ENCODE measurements at places on chromosomes 5 and 9. TPM values are rescaled to one million over a fixed set of nuclear protein-coding genes. Genes with fewer than 3 reads are reported as not detected.

GRCh38 chr9:101579711-101580545 is 14.8 kb downstream of the PPP3R2 start:
- no peak overlapping the region for H3K4me3 ChIP-seq
- H3K27me3 ChIP-seq: no peaks in the 10 kb centered on the region
- H3K36me3 ChIP-seq: peaks cover under 1% of the 10 kb centered on the region
- DNase-seq: no peak
- H3K27ac ChIP-seq: no peak overlapping the region

DNA sequence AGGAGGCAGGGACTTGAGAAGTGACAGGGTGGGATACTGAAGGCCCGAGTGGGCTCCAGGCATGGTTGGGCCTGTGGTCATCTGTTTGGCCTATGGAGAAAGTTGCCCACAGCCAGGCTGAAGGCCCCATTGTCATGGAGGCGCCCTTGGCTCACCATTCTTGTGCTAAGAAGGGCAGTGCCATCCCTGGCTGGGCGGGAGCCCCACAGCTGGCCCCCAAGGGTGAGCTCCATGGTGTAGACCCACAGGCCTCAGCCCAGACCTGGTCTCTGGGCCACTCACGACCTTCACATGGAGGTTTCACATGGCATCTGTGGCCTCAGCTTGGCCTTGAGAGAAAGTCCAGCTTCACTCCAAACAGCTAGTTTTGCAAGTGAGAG is 34.3 kb upstream of the PRDM12 start:
- DNase-seq: no peak

GRCh38 chr5:11390291-11390767 is 513.9 kb downstream of the CTNND2 start:
- H3K4me3 ChIP-seq: no peak overlapping the region
- H3K27ac ChIP-seq: no peak overlapping the region
- no peak for DNase-seq
- peaks cover 13% of the 10 kb centered on the region for H3K27me3 ChIP-seq
- H3K4me1 ChIP-seq: peaks cover 3% of the 10 kb centered on the region
- no peaks in the 10 kb centered on the region for H3K36me3 ChIP-seq

DNA sequence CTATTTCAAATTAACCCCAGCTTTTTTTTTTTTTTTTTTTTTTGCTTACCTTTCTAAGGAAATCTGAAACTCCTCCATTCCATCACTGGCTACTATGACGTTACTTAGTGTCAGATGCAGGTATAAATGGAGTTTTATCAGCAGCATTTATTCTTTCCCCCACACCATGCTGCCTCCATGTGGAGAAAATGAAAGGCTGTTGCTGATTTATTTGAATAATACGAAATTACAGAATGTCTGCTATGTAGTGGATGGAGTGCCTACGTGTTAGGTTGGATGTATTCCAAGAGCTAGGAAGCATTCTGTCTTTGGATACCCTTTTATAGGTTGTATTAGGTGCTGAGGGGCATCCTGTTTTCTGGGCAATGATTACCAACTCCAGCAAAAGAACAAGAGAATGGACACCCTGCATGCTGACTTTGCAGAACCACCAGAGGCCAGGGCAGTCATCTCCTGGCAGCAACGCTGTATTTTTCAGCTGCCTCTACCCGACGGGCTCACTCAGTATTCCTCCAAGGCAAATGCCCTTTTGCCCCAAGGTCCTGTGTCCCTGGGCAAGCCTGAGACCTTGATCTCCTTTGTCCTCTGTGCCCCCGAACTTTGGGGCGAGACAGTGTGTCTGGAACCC is 199.5 kb downstream of the ALDH1A1 start:
- DNase-seq: no peak
- H3K4me3 ChIP-seq: no peak overlapping the region
- no peak overlapping the region for H3K27ac ChIP-seq
- H3K36me3 ChIP-seq: no peaks in the 10 kb centered on the region
- H3K4me1 ChIP-seq: no peaks in the 10 kb centered on the region
- peaks cover 14% of the 10 kb centered on the region for H3K27me3 ChIP-seq

GRCh38 chr5:129960831-129961230 is 56.6 kb downstream of the CHSY3 start:
- H3K27me3 ChIP-seq: no peaks in the 10 kb centered on the region
- DNase-seq: no peak
- no peaks in the 10 kb centered on the region for H3K4me1 ChIP-seq
- H3K27ac ChIP-seq: no peak overlapping the region
- no peaks in the 10 kb centered on the region for H3K36me3 ChIP-seq
- H3K4me3 ChIP-seq: no peak overlapping the region

- no peak overlapping the region for H3K4me3 ChIP-seq
- no peak overlapping the region for H3K27ac ChIP-seq
- H3K36me3 ChIP-seq: no peaks in the 10 kb centered on the region
- peaks cover 2% of the 10 kb centered on the region for H3K27me3 ChIP-seq
These were observed 34.6 kb downstream of the SGCD start for GRCh38 chr5:156361436-156362109.

DNA sequence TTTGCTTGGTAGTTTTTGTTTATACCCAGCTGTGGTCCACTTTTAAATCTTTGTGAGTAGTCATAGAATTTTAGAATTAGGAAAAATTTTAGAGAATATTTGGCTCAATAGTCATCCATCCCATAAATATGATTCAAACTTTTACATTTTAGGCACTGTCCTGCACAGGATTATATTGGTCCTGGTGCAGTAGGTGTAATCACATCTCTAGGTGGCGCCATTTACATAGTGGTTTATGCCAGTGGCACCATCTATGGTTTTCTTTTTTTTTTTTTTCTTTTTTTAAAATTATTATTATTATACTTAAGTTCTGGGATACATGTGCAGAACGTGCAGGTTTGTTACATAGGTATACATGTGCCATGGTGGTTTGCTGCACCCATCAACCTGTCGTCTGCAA is 260.7 kb upstream of the KCNN2 start:
- no peak for DNase-seq
- H3K36me3 ChIP-seq: no peaks in the 10 kb centered on the region
- no peaks in the 10 kb centered on the region for H3K4me1 ChIP-seq
- no peak overlapping the region for H3K4me3 ChIP-seq
- no peak overlapping the region for H3K27ac ChIP-seq

DNA sequence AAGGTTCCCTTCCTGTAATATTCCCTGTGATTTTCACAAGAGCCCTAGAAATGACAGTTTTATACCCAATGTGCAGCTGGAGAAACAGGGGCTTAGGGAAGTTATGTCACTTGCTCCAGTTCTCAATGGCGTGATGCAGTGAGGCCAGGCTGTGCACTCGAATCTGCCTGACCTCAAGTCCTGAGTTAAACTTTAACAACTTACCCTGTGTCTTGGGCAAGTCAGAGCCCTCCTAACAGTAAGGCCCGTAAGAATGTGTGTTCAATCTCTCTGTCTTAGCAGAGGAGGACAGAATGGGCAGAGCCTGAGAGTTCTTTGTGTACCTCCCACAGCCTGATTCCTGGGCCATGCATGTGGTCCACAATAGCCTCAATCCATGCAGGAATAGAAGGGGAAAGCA is 181.1 kb downstream of the TRIM32 start:
- no peak overlapping the region for H3K27ac ChIP-seq
- no peaks in the 10 kb centered on the region for H3K4me1 ChIP-seq
- DNase-seq: no peak
- H3K4me3 ChIP-seq: no peak overlapping the region

- no peaks in the 10 kb centered on the region for H3K27me3 ChIP-seq
- H3K4me1 ChIP-seq: no peaks in the 10 kb centered on the region
- no peak overlapping the region for H3K27ac ChIP-seq
- DNase-seq: no peak
These were observed 726.1 kb downstream of the BRINP1 start for GRCh38 chr9:118643118-118643517.

GRCh38 chr5:126506079-126506478 is 82.9 kb downstream of the GRAMD2B start:
- DNase-seq: no peak
- H3K4me1 ChIP-seq: peaks cover 18% of the 10 kb centered on the region
- H3K27ac ChIP-seq: no peak overlapping the region
- H3K4me3 ChIP-seq: no peak overlapping the region
- H3K36me3 ChIP-seq: no peaks in the 10 kb centered on the region

- H3K27me3 ChIP-seq: no peaks in the 10 kb centered on the region
- no peak overlapping the region for H3K4me3 ChIP-seq
- H3K36me3 ChIP-seq: no peaks in the 10 kb centered on the region
- no peaks in the 10 kb centered on the region for H3K4me1 ChIP-seq
- no peak for DNase-seq
These were observed 20.9 kb downstream of the FBXL7 start for GRCh38 chr5:15520856-15521255.

- DNase-seq: peak; percentile 36
- H3K27me3 ChIP-seq: no peaks in the 10 kb centered on the region
- peak overlapping the region; percentile 99 for H3K27ac ChIP-seq
- peaks cover 54% of the 10 kb centered on the region for H3K36me3 ChIP-seq
- peak overlapping the region; percentile 99 for H3K4me3 ChIP-seq
These were observed 49.0 kb downstream of the PTTG1 start for GRCh38 chr5:160470437-160471361.

- no peak for DNase-seq
- H3K27ac ChIP-seq: no peak overlapping the region
- H3K4me3 ChIP-seq: no peak overlapping the region
- H3K27me3 ChIP-seq: peaks cover 17% of the 10 kb centered on the region
These were observed 123.1 kb upstream of the PHYKPL start for GRCh38 chr5:178355671-178356070.

DNA sequence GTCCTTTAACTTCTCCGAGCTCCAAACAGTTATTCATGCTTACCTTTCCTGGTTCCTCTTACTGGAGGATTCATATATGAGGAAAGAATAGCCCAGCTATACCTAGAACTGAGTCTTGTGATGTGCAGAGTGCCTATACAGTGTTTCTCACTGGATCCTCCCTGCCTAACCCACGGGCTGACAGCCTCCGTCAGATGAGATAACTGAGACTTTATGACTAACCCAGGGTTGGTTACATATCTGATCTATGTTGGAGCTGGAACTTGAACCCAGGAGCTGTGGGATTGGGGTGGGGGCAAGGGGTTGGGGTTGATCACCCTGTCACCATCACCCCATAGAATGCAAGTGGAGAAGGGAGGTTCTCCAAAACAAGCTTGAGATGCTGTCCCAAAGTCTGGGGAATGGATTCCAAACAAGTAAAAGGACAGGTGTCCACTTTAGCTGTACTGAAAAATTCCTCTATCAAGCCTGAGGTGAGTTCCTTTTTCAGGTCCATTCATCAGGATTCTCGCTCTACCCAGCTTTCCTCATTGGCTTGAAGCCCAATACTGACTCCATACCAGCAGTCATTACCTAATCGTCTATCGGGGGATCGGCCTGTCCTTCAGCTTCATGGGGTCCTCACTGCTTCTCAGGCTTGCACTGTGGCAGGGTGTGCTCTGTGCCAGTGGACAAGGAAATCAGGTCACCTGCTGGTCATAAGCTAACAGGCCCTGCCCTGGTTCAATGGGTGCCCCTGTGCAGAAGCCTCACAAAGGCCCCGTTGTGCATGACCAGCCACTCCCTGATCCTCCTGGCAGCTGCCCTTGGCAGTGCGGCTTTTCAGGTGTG is 100.6 kb downstream of the ARHGAP26 start:
- no peak overlapping the region for H3K4me3 ChIP-seq
- H3K27me3 ChIP-seq: no peaks in the 10 kb centered on the region
- no peak for DNase-seq

GRCh38 chr5:124740071-124740470 is 6.4 kb downstream of the ZNF608 start:
- no peak overlapping the region for H3K4me3 ChIP-seq
- H3K27me3 ChIP-seq: peaks cover 8% of the 10 kb centered on the region
- DNase-seq: no peak
- no peak overlapping the region for H3K27ac ChIP-seq
- H3K36me3 ChIP-seq: no peaks in the 10 kb centered on the region

DNA sequence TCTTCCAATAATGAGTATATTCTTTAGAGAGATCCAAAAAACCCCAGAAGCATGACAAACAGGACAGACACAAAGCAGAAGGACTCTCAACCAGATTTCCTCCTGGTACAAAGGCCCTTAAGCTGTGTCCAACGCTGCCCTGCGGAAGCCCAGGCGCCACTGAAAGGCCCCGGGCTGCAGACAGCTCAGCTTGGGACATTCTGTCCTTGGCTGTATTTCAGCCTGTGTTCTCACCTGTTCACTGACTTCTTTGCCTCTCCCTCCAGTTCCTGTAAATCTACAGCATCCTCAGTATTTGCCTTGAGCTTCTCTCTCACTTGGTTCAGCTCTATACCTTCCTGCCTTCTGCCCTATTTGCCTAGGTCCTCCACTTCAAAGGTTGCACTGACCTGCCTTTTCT is 96.5 kb downstream of the SH3TC2 start:
- peaks cover 3% of the 10 kb centered on the region for H3K27me3 ChIP-seq
- peaks cover 10% of the 10 kb centered on the region for H3K4me1 ChIP-seq
- no peaks in the 10 kb centered on the region for H3K36me3 ChIP-seq
- H3K27ac ChIP-seq: no peak overlapping the region
- H3K4me3 ChIP-seq: no peak overlapping the region
- DNase-seq: no peak

GRCh38 chr9:23073136-23073535 is 626.5 kb downstream of the DMRTA1 start:
- no peak overlapping the region for H3K4me3 ChIP-seq
- H3K27me3 ChIP-seq: no peaks in the 10 kb centered on the region
- H3K36me3 ChIP-seq: no peaks in the 10 kb centered on the region
- H3K4me1 ChIP-seq: no peaks in the 10 kb centered on the region
- no peak overlapping the region for H3K27ac ChIP-seq

DNA sequence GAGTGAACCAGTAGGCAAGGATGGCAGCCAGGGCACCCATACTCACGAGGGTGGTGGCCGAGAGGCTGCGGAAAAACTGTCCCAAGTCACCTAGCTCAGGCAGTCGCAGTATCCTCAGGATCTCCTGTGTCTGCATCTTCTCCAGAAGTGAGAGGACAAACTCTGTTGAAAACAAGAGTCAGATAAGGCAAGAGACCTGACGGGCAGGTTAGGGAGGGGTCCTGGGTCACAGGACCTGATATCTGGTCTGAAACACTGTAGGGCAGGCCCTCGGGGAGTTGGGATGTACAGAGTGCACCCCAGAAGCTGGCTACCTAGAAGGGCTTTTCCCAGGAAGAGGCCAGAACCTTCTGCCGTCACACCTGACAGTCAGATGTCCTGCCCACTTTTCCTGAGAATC is 17.4 kb downstream of the ACSL6 start:
- H3K4me3 ChIP-seq: no peak overlapping the region
- no peaks in the 10 kb centered on the region for H3K27me3 ChIP-seq
- no peak for DNase-seq
- no peak overlapping the region for H3K27ac ChIP-seq

The SLC36A2 gene
- total RNA-seq: not detected

The BARHL1 gene
- not detected for total RNA-seq

The RPP25L gene
- 32.6 TPM for total RNA-seq

The ANKRD34B gene
- total RNA-seq: not detected

The RGP1 gene
- 29.1 TPM for total RNA-seq

The PCDHB15 gene
- total RNA-seq: not detected

The BTNL9 gene
- total RNA-seq: not detected

The PCDHB6 gene
- total RNA-seq: not detected

The NR5A1 gene
- not detected for total RNA-seq

The ADAMTS12 gene
- not detected for total RNA-seq

Data from activated CD4-positive, alpha-beta memory T cell treated with anti-CD3 and anti-CD28 coated beads, Interleukin-2, amount 10 ng/mL, durations not matched to agents 7 days and 5 days (primary cell).